ENCODE measurements at places on chromosomes 5 and 9.

DNA sequence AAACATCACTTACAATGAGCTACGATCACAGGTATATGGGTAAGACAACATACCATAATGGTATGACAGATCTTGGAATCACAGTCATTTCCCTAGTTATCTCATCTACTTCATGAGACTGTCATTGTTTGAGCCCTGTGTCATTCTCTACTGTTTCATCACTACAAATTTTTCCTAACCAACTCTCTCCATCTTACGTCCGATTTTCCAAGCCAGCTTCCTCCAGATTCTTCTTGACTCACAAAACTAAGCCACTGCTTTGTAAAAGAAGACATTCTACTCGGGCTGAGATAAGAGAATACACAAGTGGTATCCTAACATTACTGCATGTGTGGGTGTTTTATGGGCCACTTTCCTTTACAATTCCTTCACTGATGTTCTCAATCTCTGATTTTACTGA, 49.6 kb downstream of the SERINC5 start:
- no peak for DNase-seq

- DNase-seq: no peak
Observed at GRCh38 chr9:91784673-91785446, 165.2 kb downstream of the ROR2 start.

- no peak for DNase-seq
Observed at GRCh38 chr5:135135530-135136226, 101.7 kb upstream of the PITX1 start.

DNA sequence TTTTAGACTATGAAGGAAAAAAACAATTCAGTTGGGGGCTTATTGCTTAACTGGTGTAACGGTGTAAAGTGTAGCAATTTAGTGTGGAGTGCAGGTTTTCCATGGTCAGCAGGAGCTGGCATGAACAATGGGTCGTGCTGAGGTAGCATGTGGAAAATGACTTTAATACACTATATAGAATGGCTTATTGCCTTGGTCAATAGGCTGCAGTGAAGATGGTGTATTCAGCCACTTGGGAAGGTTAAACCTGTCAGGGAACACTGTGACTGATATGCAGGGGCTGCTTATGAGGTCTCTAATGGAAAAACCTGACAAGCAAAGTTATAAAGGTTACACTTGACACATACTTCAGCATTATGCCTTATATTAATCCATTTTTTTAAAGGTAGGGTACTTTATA, 764.7 kb upstream of the ARRDC3 start:
- DNase-seq: no peak

DNA sequence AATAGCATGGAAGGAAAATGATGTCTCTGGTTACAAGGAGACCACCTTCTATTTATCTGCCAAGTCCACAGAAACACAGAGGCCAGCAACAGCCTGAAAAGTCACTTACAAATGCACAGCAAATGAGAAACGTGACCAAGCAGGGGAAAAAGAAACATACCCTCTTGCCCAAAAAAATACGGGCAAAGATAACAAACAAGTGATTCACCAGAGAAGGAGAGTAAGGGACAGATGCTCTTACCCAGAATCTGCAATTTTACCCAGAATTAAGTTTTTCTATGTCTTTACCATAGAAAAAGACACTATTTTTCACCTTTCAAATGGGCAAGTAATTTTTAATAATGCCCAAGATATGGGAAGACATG, 28.1 kb downstream of the CAMSAP1 start:
- no peak for DNase-seq

DNA sequence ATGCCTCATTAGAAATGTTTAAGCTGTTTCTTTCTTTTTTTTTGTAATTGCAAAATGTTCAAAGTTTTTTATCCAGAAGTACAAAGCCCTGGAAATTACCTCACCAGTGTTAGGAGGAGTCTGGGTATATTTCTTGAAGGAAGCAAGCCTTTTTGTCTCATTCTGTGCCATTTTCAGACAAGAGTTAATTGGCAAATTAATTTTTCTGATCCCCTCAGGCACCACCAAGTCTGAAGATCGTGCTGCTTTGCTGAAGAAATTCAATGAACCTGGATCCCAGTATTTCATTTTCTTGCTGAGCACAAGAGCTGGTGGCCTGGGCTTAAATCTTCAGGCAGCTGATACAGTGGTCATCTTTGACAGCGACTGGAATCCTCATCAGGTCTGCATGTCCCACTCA, 94.9 kb downstream of the SMARCA2 start:
- DNase-seq: no peak

DNA sequence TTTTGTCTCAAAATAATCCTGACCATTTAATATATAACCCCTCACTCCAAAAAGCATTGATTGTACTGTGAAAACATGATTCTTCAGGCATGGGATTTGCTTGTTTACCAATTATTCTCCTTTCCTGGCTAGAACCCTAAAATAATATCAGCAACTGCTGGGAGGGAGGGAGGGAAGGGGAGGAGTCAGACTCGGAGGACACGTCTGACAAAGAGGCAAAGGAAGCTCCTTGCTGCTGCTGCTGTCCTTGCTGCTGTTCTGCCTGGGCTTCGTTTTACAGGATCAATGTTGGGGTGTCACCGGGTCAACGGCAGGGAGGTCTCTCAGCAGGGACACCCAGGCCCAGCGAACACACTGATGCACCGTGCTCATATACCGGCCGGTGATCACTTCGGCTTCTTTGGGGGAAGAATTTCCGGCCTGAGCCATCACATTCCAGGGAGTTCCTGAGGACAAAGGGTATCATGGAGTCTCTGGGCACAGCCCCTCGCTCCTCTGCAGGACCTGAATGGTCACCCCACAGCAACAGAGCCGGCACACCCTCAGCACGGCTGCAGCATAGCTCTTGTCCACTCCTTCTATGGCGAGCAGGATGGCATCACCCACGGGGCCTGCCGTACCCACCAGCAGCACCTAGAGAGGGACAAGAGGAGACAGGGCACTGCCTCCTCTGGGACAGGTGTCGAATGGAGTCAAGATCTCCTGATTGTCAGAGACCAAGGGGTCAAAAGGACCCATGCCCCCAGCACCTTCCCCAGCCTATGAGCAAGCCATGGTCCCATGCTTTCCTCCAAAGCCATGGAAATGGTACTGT, 27.9 kb downstream of the MED10 start:
- no peak for DNase-seq

DNA sequence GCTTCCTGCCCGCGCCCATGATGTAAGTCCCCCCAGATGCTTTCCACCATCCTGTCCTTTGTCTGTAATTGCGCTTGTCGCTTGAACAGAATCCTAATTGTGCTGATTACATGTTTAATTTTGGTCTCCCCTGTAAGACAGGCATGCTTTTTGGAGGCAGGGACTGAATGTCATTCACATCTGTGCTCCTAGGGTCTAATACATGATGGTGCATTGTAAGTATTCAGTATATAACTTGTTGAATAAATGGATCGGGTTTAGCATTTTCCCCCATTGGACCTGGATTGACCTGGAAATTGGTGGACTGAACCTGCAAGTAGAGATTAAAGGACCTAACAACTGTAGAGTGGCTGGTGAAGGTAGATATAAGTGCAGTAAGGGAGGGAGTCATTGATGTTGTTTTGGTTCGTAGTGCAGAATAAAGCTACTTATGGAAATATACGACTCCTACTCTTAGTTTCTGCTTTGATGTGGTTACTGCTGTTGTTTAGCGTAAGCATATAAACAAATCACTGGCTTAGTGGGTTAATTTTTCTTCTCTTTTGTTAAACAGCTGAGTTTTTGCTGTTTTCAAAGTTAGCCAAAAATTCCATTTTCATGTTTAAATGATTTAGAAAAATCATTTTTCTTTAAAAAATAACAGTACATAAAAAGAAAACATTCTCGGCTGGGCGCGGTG, 57.3 kb downstream of the TRIO start:
- DNase-seq: no peak

GRCh38 chr9:127347831-127348776, 48.9 kb upstream of the SLC2A8 start:
- DNase-seq: peak; percentile 28

GRCh38 chr9:108759399-108759798, 96.4 kb downstream of the ACTL7B start:
- no peak for DNase-seq

- DNase-seq: no peak
Observed at GRCh38 chr5:38184627-38185026, 73.7 kb upstream of the EGFLAM start.

DNA sequence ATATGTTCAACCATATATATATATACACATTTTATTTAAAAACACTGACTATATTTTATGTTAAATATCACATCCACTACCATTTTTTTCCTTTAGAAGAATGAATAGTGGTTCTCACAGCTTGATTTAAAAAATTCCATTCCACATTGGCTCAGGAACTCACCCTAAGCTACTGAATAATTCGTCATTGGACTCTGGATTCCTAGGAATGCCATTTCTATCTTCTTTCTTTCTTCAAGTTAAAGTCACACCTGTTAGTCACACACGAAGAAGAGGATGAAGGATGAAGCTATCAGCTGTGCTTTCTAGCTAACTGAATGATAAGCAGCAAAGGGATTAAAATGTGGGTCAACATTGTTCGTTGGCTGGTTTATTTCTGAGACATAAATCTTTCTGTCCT, 7.9 kb downstream of the ELOVL7 start:
- no peak for DNase-seq

- DNase-seq: no peak
Observed at GRCh38 chr5:124025306-124025845, 513.4 kb downstream of the CSNK1G3 start.

- peak; percentile 44 for DNase-seq
Observed at GRCh38 chr9:128416432-128417019, 4.1 kb upstream of the CERCAM start.

DNA sequence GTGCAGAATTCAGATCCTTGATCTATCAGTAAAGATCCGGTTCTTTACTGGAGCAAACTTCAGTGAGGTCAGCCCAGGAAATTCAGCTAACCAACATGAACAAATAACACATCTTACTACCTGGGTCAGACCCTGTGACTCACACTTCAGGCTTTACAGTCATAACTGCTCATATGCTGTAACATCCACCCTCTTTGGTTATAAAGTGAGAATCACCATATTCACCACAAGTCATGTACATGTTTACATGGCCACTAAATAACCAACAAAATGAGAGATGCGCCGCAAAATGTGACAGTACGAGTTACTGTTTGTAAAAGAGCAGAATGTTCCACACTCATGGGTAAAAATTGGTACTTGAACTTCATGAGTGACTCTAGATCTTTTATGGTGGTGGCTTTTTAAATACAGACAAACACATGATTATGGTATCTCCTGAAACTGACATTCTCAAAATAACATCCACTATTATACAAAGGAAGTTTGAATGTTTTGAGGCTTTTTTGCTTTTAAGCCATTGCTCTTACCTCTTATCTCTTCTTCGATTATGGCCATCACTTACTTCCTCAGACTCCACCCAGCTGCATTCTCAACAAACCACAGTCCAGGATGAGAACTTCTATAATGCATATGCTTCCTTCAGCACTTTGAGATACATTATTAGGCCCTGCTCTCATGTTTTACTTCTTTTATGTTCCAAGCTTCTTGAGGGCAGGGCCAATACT, 516.6 kb downstream of the RAB3C start:
- DNase-seq: no peak

DNA sequence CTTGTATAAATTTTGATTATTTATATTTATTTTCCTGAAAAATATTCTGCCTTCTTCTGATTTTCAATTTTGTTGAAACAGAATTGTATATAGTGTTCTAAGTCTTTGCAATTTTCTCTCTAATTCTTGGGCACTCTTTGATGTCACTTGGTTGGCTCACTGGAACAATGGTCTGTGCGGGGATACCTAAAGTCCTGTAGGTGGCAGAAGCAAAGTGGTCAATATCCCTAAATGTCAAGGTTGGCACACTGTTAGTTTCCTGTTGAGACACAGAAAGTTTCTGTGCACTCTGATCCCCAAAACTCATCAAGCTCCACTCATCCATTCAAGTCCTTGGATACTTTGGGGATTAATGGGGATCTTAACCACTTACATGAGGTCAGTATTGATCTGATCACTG, 480.8 kb upstream of the CCNG1 start:
- DNase-seq: no peak

GRCh38 chr5:9148242-9148641, 397.6 kb downstream of the SEMA5A start:
- DNase-seq: no peak

GRCh38 chr9:93295456-93296076, 111.6 kb downstream of the WNK2 start:
- DNase-seq: peak; percentile 87

GRCh38 chr5:8057769-8058168, 188.8 kb downstream of the MTRR start:
- DNase-seq: no peak

DNA sequence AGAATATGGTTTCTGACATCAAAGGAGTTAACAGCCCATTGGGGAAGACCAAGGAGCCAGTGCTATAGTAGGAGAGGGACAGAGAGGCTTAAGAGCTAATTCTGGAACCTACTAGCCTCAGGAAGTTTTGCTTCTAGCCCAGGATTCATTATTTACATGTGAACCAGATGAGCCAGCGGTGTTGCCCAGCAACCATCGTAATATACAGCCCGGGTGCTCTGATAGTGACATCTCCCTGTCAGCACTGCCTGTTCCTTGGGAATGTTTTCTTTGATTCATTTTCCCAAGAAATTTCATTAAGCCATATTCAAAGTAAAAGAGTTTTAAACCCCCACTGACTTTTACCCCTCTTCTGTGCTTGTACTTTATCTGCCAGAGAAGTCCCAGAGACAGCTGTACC, 217.4 kb upstream of the ADAMTSL1 start:
- no peak for DNase-seq

DNA sequence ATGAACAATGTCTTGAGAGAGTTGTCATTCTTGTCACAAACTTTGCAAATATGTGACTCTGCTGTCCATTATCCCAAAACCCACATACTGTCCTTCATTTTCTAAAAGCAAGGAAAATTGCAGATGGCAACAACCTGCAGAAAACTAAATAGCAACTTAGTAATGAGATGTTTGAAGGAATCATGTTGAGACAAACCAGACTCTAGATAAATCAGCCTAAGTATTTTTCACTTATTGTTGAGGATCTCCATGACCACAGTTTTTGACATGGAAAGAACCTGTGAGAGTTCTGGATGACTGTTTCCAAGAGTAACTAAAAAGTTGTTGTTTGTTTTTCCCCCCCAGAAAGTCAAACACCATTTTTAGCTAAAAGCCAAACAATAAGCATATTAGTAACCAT, 535.2 kb upstream of the ZNF608 start:
- DNase-seq: no peak

- DNase-seq: no peak
Observed at GRCh38 chr9:113524468-113524867, 60.9 kb downstream of the RGS3 start.

DNA sequence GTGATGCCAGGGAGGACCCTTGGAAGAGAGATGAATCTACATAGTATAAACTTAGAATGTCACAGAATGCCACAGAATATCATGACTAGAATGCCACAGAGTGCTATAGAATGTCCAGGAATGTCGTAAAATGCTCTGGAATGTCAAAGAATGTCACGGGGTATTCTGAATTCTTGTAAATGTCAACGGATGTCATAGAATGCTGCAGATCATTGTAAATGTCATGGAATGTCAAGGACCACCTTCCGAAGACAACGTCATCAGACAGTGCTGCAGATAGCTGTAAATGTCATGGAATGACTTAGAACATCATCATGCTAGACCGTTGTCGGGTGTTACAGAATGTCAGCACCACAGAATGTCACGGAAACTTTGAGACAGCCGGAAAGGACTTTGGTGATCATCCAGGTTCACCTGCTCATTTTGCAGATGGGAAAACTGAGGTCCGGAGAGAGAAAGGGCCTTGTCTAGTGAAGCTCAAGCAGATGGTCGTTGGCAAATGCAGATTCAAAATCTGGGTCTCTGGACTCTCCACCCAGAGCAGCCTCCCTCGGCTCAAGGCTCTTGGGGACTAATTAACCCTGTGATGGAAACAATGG, 117.1 kb downstream of the LHX2 start:
- no peak for DNase-seq
